Neural progenitor cell (in vitro differentiated cells): ENCODE measurements at places on chromosomes 3 and 15.

GRCh38 chr15:55267401-55268175, 22.0 kb downstream of the RAB27A start:
- no peak overlapping the region for H3K4me3 ChIP-seq

DNA sequence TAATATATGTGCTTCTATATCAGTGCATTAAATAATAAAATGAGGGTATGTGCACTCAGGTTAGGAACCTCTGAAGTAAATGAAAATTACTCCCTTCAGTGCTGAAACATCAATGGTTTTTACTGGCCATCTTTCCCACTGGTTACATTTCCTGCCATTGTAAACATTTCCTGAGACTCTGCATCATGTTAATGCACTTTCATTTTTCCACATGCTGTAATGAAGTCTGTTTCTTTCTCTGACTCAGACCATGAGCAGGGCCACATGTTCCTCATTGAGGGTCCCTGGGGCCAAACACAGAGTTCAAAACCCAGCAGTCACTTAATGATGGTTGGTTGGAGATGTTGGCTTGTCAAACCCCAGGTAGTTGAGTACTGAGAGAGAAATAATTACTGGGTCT, 15.3 kb downstream of the FAM3D start:
- no peak for DNase-seq
- no peak overlapping the region for H3K4me3 ChIP-seq
- no peaks in the 10 kb centered on the region for H3K36me3 ChIP-seq
- no peaks in the 10 kb centered on the region for H3K27me3 ChIP-seq
- no peaks in the 10 kb centered on the region for H3K4me1 ChIP-seq
- no peak overlapping the region for H3K27ac ChIP-seq

DNA sequence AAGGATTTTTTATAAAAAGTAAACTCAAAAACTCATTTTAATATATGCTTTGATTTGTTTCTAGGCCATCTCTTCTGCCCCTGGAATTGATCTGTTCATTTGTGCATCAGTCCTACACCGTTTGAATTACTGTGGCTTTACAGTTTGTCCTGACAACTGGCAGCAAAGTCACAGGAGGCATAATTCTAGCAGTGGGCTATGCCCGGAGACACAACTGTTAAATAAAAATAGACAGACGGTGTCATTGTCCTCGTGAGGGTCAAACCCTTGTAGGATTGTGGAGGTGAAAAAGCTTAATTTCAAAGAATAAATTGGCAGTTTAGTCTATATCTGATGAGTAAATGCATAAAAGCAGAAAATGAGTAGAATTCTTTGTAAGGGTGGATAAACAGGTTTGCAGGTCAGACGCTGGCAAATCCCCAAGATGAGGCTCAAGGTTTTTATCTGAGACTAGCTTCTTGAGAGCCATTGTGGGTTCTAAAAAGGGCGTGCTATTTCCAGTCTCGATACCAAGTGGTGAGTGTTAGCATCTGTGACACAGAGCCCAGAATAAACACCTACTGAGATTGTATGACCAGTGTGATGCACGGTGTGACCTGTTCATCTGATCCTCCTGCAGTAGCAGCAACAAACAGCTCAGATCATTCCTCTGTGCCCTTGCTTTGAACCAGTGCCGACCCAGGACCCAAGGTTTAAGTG, 51.5 kb upstream of the SLCO3A1 start:
- no peak overlapping the region for H3K27ac ChIP-seq
- DNase-seq = no peak
- no peaks in the 10 kb centered on the region for H3K27me3 ChIP-seq
- no peaks in the 10 kb centered on the region for H3K36me3 ChIP-seq

- H3K27me3 ChIP-seq = no peaks in the 10 kb centered on the region
- peaks cover 8% of the 10 kb centered on the region for H3K36me3 ChIP-seq
- no peak overlapping the region for H3K4me3 ChIP-seq
- no peak overlapping the region for H3K27ac ChIP-seq
- no peaks in the 10 kb centered on the region for H3K4me1 ChIP-seq
- DNase-seq = no peak
Measured at GRCh38 chr15:68183616-68184315, 21.4 kb downstream of the CALML4 start.

DNA sequence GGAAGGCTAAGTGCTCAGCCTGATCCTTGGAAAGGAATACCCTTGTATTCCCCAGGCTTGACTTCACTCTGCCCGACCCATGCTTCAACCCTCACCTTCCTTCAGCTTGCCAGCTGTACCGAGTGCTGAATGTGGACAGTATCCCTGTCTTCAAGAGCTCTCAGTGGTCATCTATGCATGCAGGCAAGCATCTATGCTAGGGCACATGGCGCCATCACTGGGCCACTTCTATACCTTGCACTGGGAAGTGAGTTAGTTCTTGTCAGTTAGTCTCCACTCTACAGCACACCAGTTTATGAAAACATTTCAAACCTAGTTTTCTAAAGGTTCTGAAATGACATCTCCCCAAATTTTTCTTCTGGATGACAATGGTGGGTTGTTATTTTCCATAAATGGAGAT, 82.0 kb upstream of the MYRIP start:
- H3K4me1 ChIP-seq = no peaks in the 10 kb centered on the region
- DNase-seq = peak; percentile 46
- no peak overlapping the region for H3K4me3 ChIP-seq
- H3K27ac ChIP-seq = no peak overlapping the region
- H3K36me3 ChIP-seq = no peaks in the 10 kb centered on the region
- no peaks in the 10 kb centered on the region for H3K27me3 ChIP-seq

DNA sequence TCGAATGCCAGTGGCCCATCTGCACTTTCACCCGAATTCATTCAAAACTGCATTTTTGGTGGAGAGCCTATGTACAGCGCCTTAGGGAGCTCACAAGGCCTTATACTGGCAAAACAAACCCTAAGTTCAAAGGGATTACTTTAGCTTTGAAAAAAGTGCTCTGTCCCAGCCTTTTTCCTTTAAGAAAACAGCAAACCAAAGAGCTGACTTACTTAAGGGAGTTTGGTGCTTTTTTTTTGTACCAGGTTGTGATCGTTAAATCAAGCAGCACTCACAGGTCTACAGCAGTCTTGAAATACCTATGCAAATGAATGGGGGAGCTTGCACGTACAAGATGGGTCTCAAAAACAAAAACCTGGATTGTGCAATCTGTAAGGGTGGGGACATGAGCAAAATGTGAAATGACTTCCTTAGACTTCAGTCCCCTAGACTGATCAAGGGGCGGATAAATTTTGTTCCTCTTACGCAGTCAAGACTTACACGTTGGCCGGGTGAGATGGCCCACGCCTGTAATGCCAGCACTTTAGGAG, 11.6 kb upstream of the PIK3CB start:
- peak overlapping the region; percentile 93 for H3K27ac ChIP-seq
- no peak overlapping the region for H3K4me3 ChIP-seq
- H3K36me3 ChIP-seq = no peaks in the 10 kb centered on the region
- peaks cover 20% of the 10 kb centered on the region for H3K4me1 ChIP-seq
- peak; percentile 43 for DNase-seq

DNA sequence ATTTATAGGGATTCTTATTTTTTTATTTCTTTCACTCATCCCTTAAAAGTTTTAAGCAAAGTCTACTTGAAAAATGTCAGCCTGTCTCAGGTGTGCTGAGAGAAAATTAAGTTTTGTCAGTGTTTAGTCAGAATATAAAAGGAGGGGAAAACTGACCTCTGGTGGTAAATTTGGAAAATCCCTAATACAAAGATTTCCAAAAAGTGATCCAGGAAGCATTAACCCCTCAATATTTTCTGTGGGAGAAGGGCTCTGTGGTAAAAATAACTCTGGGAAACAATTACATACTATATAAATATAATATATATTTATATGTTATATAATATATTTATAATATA, 41.0 kb upstream of the FRMD4B start:
- H3K27me3 ChIP-seq = no peaks in the 10 kb centered on the region
- no peaks in the 10 kb centered on the region for H3K36me3 ChIP-seq
- H3K27ac ChIP-seq = no peak overlapping the region

DNA sequence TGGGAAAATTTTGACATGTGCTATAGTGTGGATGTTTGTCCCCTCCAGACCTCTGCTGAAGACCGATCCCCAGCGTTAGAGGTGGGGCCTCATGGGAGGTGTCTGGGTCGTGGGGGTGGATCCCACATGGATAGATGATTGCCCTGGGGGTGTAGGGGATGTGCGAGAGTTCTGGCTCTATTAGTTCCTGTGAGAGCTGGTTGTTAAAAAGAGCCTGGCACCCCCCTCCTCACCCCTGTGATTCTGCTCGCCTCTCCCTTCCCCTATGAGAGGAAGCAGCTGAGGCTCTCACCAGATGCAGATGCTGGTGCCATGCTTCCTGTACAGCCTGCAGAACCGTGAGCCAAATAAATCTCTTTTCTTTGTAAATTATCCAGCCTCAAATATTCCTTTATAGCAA, 67.4 kb downstream of the ATP10A start:
- H3K4me3 ChIP-seq = no peak overlapping the region
- H3K27me3 ChIP-seq = no peaks in the 10 kb centered on the region
- DNase-seq = no peak
- H3K4me1 ChIP-seq = peaks cover 8% of the 10 kb centered on the region

GRCh38 chr3:173411375-173411973, 13.9 kb downstream of the NLGN1 start:
- no peaks in the 10 kb centered on the region for H3K36me3 ChIP-seq
- no peak for DNase-seq
- H3K27me3 ChIP-seq = no peaks in the 10 kb centered on the region
- H3K27ac ChIP-seq = no peak overlapping the region
- H3K4me3 ChIP-seq = no peak overlapping the region

- no peak overlapping the region for H3K27ac ChIP-seq
- H3K36me3 ChIP-seq = no peaks in the 10 kb centered on the region
- no peak for DNase-seq
- no peaks in the 10 kb centered on the region for H3K27me3 ChIP-seq
Measured at GRCh38 chr3:12462159-12462947, 21.9 kb upstream of the TSEN2 start.

- H3K27ac ChIP-seq = no peak overlapping the region
- H3K4me1 ChIP-seq = peaks cover 19% of the 10 kb centered on the region
- H3K36me3 ChIP-seq = no peaks in the 10 kb centered on the region
- no peaks in the 10 kb centered on the region for H3K27me3 ChIP-seq
- no peak overlapping the region for H3K4me3 ChIP-seq
- no peak for DNase-seq
Measured at GRCh38 chr3:11536132-11536935, 107.4 kb downstream of the VGLL4 start.

- DNase-seq = peak; percentile 69
- peaks cover 44% of the 10 kb centered on the region for H3K27me3 ChIP-seq
- no peaks in the 10 kb centered on the region for H3K36me3 ChIP-seq
- H3K27ac ChIP-seq = no peak overlapping the region
- peaks cover 10% of the 10 kb centered on the region for H3K4me1 ChIP-seq
- peak overlapping the region; percentile 48 for H3K4me3 ChIP-seq
Measured at GRCh38 chr15:95327661-95328060, 1002.8 kb upstream of the NR2F2 start.

GRCh38 chr15:41512940-41513505, 604 bp downstream of the LTK start:
- peaks cover 70% of the 10 kb centered on the region for H3K27me3 ChIP-seq
- H3K27ac ChIP-seq = no peak overlapping the region
- H3K36me3 ChIP-seq = no peaks in the 10 kb centered on the region
- H3K4me3 ChIP-seq = peak overlapping the region; percentile 42
- peak; percentile 65 for DNase-seq

- no peaks in the 10 kb centered on the region for H3K36me3 ChIP-seq
- peaks cover 15% of the 10 kb centered on the region for H3K4me1 ChIP-seq
- no peak overlapping the region for H3K27ac ChIP-seq
- H3K4me3 ChIP-seq = no peak overlapping the region
- H3K27me3 ChIP-seq = peaks cover 25% of the 10 kb centered on the region
- DNase-seq = no peak
Measured at GRCh38 chr3:128080323-128081080, 28.3 kb downstream of the SEC61A1 start.

GRCh38 chr3:149015393-149015792, 24.1 kb downstream of the GYG1 start:
- no peak for DNase-seq
- no peaks in the 10 kb centered on the region for H3K4me1 ChIP-seq
- H3K36me3 ChIP-seq = no peaks in the 10 kb centered on the region
- H3K27ac ChIP-seq = no peak overlapping the region
- no peaks in the 10 kb centered on the region for H3K27me3 ChIP-seq

DNA sequence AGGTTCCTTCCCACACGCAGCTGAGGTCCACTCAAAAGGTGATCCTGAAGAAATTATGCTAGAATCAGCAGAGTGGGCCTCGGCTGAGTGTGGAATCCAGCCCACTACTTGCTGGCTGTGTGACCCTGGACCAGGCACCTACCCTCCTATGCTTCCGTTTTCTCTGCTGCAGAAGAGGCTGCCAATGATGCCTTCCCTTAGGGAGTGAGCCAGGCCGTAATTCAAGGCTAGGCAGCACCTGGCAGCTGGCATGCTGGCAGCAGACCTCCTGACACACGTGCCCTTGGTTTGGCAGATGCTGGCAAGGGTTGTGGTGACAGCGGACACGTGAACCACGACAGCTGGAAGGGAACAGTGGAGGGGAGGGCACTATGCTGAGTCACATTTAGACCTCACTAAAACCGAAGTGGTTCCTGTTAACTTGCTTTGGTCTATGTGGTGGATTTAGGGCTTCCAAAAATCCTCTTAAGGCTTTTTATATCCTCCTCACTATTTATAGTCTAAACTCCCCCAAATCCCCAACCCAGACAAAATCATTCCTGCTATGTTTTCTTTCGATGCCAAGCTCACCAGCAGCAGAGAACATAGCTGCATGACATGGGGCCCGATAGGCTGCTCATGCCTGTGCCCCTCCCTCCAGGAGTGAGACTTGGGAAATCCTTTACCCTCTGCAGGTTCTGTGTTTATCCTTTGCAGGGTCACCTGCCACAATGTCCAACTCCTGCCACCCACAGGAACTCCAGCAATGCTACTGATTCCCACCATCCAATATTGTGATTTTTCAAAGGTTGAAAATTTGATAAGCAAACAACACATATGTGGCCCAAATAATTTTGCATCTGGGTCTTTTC, 10.6 kb upstream of the PCSK6 start:
- no peak overlapping the region for H3K4me3 ChIP-seq
- H3K4me1 ChIP-seq = peaks cover 15% of the 10 kb centered on the region
- H3K27me3 ChIP-seq = peaks cover 6% of the 10 kb centered on the region
- no peak overlapping the region for H3K27ac ChIP-seq

- H3K4me1 ChIP-seq = no peaks in the 10 kb centered on the region
- H3K27me3 ChIP-seq = no peaks in the 10 kb centered on the region
- H3K27ac ChIP-seq = no peak overlapping the region
- H3K36me3 ChIP-seq = no peaks in the 10 kb centered on the region
- no peak for DNase-seq
- no peak overlapping the region for H3K4me3 ChIP-seq
Measured at GRCh38 chr3:39334205-39334604, 4.7 kb downstream of the CCR8 start.

GRCh38 chr3:123799544-123800361, 84.4 kb downstream of the MYLK start:
- peak; percentile 89 for DNase-seq
- no peaks in the 10 kb centered on the region for H3K27me3 ChIP-seq
- H3K36me3 ChIP-seq = no peaks in the 10 kb centered on the region
- peak overlapping the region; percentile 94 for H3K27ac ChIP-seq
- H3K4me1 ChIP-seq = peaks cover 30% of the 10 kb centered on the region
